ENCODE measurements at places on chromosomes 16 and 17.
A peak's percentile ranks its signal among the peaks of the same experiment; 100 is the strongest.

DNA sequence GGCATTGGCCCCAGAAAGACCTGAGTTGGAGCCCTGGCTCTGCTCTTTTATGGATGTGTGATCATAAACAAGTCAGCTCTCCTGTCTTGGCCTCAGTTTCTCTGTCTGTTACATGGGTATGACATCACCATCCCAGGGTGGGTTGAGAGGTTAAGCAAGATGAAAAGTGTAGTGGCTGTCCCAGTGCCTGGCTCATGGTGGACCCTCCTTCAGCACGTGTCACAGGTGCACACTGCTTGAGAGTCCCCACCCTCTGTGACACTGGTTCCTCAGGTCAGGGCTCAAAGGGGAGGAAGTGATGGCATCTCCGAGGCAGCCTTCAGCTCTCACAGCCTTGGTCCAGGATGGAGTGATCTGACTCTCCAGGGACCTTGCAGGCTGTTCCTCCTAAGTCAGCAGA is 218.4 kb downstream of the HAPSTR1 start:
- no peak for DNase-seq

DNA sequence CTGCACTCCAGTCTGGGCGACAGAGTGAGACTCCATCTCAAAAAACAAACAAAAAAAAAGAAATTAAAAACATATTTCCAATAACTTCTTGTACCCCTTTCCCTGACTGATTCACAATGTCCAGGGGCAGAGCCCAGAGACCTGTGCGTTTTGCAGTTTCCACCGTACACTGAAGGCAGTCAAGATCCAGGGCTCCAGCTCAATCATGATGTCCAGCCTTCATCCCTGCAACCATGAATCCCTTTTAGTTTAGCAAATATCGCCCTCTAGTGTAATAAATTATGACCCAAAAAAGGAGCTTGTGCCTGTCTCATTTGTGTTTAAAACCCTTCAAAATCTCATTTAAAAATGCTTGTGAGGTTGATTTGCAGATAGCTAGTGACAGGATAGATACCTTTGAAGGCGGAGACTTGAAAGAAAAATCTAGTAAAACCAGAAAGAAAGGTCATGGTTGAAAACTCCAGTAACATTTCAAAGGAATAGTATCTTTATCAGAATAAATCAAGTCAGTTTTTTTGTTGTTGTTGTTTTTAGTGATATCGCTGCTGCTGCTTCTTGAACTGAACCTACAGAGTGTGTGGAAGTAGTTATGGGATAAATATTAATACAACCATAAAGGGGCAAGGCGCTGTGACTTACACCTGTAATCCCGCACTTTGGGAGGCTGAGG is 3.7 kb upstream of the ERN1 start:
- DNase-seq, result no peak

GRCh38 chr16:86291491-86291890 is 218.8 kb upstream of the FOXF1 start:
- DNase-seq, result no peak

GRCh38 chr16:11562411-11562810 is 24.3 kb downstream of the LITAF start:
- no peak for DNase-seq

- DNase-seq, result no peak
Observed at GRCh38 chr16:62642677-62643076, 606.4 kb upstream of the CDH8 start.

- peak; percentile 86 for DNase-seq
Observed at GRCh38 chr17:19958023-19958422, 19.6 kb downstream of the AKAP10 start.

DNA sequence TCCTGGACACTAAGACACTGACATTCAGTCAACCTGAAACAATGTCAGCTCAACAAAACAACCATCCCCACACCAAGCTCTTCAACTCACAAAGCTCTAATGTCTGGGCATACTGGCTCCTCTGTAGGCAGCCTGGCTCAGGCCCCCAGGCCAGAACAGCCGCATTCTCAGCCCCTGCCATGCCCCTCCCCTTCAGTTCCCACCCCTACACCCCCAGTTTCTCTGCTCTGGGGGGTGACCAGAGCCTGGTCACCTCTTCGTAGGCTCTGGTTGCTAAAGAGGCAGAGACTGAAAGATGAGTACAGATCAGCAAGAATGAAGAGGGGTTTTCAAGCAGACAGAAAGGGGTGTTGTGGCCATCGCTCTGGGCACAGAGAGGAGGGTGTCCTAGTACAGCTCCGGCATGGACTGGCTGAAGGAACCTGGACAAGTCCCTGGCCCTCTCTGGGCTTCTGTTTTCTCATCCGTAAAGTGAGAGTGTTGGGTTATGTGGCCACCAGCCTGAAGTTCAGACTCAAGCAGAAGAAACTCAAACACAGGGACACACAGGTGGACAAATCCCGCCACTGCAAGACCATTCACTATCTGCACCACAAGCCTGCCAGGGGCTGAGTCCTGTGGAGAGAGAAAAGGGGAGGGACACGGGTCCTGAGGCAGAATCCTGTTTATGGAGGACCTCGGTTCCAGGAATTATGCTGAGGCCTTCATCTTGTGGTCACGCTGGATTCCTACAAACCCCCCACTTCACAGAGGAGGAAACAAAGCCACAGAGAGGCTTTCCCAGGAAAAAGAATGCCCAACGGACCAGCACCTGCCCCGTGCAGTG is 987 bp upstream of the SLC4A1 start:
- DNase-seq, result no peak

- DNase-seq, result no peak
Observed at GRCh38 chr17:78679495-78680395, 102.3 kb downstream of the CYTH1 start.

DNA sequence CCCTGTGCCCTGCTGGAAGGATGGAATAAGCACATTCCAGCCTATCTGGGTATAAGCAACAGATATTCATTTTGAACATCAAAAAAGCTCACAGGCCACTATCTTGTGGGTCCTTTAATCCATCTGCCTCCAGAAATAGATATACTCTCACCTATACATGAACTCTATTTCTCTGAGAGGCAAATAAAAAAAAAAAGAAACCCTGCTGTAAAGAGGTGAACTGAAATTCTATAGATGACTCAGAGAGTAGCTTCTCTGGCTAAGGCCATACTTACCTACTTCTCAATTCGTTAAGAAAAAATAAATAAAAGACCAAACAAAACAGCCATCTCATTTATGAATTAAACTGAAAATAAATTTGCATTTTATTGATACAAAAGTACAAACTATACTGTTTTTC is 86.3 kb downstream of the DYNLRB2 start:
- no peak for DNase-seq

DNA sequence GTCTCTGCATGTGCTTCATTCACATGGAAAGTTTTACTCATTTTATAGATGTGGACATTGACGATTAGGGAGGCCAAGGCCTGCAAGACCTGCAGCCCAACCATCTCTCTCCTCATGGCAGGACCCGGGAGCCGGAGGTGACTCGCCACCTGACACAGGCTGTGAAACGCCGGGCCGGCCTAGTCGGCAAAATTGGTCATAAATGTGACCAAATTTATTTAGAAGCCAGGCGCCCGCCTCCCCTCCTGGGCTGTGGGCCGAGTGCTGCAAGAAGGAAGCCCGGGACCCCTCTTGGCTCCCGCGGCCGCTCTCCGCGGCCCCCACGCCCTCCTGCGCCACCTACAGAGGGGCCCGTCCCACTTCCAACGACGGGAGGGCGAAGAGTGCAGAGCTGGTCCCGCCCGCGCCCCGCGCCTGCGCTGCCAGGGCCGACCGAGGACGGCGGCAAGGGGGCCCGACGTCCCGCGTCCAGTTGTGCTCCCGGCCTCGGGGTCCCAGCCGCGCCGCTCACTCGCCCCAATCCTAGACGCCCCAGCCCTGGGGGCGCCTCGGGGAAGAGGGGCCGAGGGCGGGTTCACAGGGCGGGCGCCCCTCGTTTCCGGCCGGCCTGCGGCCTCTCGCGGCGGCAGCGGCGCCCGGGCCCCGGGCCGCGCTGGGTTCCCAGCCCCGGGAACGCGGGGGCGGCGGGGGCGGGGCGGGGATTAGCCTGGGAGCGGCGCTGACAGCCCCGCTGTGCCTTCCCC is 47.5 kb downstream of the WNT3 start:
- no peak for DNase-seq

DNA sequence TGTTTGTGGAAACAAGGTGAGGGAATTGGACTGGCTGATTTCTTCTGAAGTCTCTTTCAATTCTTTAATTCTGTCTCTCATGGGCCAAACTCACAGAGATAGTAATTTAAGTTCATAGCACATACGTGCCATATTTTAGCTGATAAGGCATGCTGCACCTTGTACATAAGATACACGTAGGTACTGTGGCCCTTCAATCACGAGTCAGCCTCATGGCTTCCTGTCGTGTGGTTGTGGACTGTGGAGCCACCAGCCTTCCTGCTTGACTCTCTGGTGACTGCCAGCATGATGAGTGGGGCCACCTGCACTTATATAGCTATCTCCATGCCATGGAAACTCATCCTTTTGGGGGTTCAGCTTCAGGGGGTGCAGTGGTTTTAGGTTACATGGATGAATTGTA is 25.1 kb downstream of the KSR1 start:
- no peak for DNase-seq

DNA sequence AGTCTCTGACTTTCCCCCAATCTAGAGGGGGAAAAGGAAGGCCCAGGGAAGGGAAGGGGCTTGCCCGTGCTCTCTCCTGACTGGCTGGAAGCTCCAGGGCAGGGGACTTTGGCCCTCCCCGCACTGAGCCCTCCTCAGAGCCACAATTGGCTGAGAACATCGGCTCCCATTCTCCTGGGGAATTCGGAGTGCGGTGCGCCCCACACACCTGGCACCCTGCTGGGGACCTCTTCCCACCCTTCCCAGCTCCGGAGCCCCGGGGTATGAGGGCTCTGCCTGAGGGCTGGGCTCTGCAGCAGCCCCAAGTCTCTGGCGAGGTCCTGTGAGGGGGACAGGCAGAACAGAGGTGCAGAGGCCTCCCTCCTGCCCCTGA is 36.0 kb downstream of the PIMREG start:
- DNase-seq, result no peak

- DNase-seq, result no peak
Observed at GRCh38 chr17:77863814-77864161, 94.7 kb upstream of the TNRC6C start.

- no peak for DNase-seq
Observed at GRCh38 chr16:26281381-26282110, 589.8 kb downstream of the HS3ST4 start.

- DNase-seq, result no peak
Observed at GRCh38 chr17:81489012-81489997, 23.3 kb downstream of the ACTG1 start.

DNA sequence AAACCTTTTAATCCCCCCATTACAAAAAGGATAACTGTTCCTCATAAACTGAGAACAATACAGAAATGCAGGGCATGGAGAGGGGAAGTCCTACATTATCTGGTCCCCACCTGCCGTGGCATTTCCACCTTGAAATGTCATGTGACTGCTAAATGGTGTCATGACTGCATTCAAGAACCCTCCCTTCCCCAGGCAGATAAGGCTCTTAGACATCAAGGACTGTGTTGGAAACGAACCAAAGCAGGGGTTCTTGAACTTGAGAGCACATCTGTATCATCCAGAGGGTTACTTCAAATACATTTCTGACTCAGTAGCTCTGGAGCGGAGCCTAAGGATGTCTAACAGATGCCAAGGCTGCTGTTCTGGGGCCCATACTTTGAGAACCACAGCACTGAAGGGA is 18.4 kb downstream of the CMTM3 start:
- no peak for DNase-seq

GRCh38 chr16:1706386-1707192 is 594 bp downstream of the MAPK8IP3 start:
- DNase-seq, result no peak

DNA sequence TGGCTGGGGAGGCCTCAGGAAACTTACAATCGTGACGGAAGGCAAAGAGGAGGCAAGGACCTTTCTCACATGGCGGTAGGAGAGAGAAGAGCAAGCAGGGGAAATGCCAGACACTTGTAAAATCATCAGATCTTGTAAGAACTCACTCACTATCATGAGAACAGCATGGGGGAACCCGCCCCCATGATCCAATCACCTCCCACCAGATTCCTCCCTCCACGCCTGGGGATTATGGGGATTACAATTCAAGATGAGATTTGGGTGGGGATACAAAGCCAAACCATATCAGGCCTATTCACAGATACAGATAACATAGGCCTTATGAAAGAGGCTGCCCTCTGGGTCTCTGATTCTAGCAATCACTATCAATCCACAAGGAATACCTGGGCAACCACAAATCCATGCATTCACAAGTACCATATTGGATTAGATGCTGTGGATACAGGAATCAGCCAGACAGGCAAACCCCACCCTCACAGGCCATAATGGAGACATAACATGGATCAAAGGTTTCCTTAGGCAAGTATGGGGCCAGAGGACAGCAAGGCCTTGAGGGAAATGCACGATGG is 284.9 kb downstream of the SOX9 start:
- no peak for DNase-seq

GRCh38 chr16:81600275-81600674 is 155.7 kb downstream of the CMIP start:
- DNase-seq, result no peak

- DNase-seq, result no peak
Observed at GRCh38 chr17:11700668-11701067, 102.4 kb downstream of the DNAH9 start.

DNA sequence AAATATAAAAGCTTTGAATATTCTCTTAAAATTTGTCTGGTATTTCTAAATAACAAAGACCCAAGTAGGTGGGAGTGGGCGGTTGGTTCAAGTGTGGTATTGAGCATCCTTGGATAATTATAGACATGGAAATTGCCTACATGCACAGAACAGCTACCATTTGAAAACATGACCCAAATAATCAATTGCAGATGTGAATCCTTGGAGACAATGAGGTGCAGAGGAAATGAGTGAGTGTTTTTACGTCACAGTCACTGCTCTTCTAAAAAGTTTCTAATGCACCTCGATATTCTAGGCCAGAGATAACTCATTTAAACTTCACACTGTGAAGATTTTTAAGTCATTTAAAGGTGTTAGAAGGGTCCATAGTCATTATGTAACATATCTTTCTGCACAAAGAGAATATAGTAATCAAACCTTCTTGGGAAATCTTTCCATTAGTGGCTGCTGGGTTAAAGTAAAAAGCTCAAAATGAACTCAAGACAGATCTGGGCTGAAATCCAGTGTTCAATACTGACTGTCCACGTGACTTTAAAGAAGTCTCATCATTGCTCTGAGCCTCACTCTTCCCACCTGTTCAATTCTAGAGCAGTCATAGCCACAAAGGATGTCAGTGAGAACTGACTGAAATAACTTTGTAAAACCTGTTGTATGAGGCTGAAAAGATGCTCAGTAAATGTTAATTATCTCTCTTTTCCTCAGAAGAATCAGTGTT is 144.5 kb downstream of the CDH11 start:
- no peak for DNase-seq

GRCh38 chr17:44767493-44767892 is 8.7 kb downstream of the ADAM11 start:
- no peak for DNase-seq
